C1 segment of cervical spinal cord (tissue), 14 donors: ENCODE measurements at places on chromosomes 16 and 17.

- DNase-seq = no peak
Measured at GRCh38 chr17:11900041-11900476, 97.2 kb downstream of the ZNF18 start.

- DNase-seq = no peak
Measured at GRCh38 chr17:5135726-5136579, 20.1 kb downstream of the USP6 start.

GRCh38 chr17:38982858-38983746 is 15.9 kb upstream of the FBXO47 start:
- DNase-seq = no peak

DNA sequence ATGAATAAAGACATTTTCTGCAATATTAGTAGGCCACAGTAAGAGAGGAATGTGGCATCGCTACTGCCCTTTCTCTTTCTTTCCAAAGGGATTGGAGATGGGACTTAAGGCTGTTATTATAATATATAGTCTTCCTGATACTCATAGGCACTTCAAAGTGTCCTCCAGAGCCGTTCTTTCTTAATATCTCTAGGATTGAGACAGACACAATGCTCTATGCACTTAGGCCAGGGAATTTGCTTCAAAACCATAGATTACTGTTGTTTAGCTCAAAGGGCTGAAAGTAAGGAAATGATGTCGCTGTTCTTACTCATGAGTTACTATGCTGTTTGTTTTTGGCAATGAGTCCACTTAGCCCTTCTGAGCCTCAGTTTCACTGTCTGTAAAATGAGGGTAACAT is 590.5 kb downstream of the CDH11 start:
- no peak for DNase-seq
